Pancreas (tissue), 10 donors: ENCODE measurements at places on chromosomes 2 and 18. TPM values are rescaled to one million over a fixed set of nuclear protein-coding genes. Genes with fewer than 3 reads are reported as not detected.

- no peak for DNase-seq
- no peaks in the 10 kb centered on the region for H3K4me1 ChIP-seq
- H3K36me3 ChIP-seq: no peaks in the 10 kb centered on the region
- no peaks in the 10 kb centered on the region for H3K27me3 ChIP-seq
- H3K4me3 ChIP-seq: no peak overlapping the region
Measured at GRCh38 chr2:45758018-45758417, 106.5 kb downstream of the PRKCE start.

GRCh38 chr2:164717000-164717803, 95.9 kb upstream of the GRB14 start:
- no peak for DNase-seq
- no peaks in the 10 kb centered on the region for H3K36me3 ChIP-seq
- H3K27me3 ChIP-seq: no peaks in the 10 kb centered on the region
- peak overlapping the region; percentile 9 for H3K27ac ChIP-seq
- no peak overlapping the region for H3K4me3 ChIP-seq

GRCh38 chr2:46239847-46240181, 57.4 kb upstream of the EPAS1 start:
- no peak overlapping the region for H3K4me3 ChIP-seq
- no peaks in the 10 kb centered on the region for H3K36me3 ChIP-seq

DNA sequence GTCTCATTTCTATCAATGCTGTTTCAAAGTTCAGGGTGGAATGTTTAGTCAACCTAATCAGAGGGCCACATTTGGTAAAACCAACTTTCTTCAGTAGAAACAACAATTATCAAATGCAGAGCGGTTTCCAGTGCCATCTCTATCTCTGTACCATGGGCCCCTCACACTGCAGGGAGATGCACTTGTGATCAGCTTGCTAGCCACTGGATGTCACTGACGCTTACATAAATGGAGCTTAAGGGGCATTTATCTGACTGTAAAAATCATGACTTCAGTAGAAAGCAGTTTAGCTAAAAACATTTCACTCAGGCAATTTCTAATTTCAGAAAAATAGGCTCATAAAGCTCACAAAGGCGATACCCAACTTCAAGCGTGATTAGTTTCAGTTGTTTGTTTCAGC, 678.0 kb downstream of the ZEB2 start:
- no peak overlapping the region for H3K27ac ChIP-seq
- no peaks in the 10 kb centered on the region for H3K4me1 ChIP-seq
- no peak for DNase-seq

DNA sequence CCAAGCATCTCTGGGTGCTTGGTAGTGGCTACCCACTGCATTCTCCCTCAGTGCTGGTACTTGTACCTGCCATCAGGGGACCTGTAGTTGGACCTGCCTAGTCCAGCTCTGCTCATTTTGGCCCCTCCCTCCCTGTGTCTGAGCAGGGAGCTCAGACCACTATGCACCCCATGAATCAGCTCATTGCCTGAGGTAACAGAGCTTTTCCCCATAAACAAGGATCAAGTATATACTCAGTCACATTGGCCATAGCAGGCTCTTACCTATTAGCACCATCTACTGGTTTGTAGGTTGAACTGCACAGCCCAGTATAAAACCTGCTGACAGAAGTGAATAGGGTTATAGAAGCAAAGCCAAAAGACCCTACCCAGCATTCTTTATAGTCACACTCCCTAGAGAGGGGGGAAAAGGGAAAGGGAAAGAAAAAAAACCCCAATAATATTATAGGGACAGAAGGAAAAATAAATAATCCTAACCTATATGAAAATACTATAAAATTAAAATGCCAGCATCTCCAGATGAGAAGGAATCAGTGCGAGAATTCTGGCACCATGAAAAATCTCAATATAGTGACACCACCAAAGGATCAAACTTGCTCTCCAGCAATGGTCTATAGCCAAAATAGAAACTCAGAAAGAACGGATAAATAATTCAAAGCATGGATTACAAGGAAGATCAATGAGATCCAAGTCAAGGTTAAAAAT, 6.9 kb upstream of the FLACC1 start:
- H3K36me3 ChIP-seq: peaks cover 3% of the 10 kb centered on the region
- H3K4me3 ChIP-seq: no peak overlapping the region
- no peaks in the 10 kb centered on the region for H3K4me1 ChIP-seq
- no peak for DNase-seq

DNA sequence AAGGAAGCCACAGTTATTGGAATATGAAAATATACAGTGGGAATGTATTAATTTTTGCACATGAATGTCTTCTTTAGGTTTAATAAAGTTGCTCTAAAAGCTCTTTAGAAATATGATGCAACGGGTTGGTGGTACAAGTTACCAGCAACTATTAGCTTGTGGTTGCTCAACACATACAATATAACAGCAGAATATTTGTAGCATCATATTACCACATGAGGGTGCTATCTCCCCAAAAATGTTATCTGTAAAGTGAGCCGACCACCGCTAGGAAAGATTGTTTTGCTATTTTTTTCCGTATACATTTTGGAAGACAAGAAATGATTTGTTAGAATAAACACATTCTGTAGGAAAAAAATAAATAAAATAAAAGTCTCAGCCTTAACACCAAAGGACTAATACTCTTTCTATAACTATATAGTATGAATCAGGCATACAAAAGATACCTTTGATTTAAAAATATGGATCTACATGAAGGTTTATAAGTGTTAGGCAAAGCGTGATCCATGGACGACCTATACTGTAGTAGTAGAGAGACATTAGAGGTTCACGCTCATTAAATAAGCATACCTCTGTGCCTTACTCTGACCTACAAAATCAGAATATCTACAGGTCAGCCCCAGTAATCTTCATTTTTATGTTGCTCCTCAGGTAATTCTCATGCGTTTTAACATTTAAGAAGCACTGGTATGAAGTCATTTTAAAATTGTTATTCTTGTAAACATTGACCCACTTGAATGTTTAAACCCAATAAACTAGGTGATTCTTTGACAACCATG, 1110.6 kb upstream of the ACVR2A start:
- H3K4me3 ChIP-seq: no peak overlapping the region
- no peaks in the 10 kb centered on the region for H3K36me3 ChIP-seq
- DNase-seq: no peak
- H3K27ac ChIP-seq: no peak overlapping the region
- no peaks in the 10 kb centered on the region for H3K27me3 ChIP-seq

DNA sequence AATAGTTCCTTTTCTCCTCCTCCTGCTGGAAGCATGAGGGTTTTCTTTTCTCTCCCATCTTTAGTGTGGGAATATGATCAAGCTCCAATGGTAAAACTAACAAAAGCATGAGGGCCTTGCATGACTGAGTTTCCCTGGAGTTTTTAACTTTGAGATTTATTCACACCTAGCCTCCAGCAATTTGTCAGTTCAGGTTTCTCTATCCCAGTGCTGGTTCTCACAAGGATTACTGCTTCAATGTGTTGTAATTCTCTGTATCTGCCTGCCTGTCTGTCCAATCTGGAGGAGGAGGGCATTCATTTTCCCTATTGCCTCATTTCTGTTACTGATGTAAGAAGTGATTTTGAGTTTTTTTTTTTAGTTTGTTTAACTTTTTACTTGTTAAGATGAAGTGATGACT, 57.6 kb upstream of the RPRM start:
- H3K4me1 ChIP-seq: no peaks in the 10 kb centered on the region
- no peak for DNase-seq
- no peaks in the 10 kb centered on the region for H3K27me3 ChIP-seq

GRCh38 chr18:12046046-12046750, 47.4 kb upstream of the ANKRD62 start:
- no peak overlapping the region for H3K4me3 ChIP-seq
- no peaks in the 10 kb centered on the region for H3K27me3 ChIP-seq
- no peak for DNase-seq

DNA sequence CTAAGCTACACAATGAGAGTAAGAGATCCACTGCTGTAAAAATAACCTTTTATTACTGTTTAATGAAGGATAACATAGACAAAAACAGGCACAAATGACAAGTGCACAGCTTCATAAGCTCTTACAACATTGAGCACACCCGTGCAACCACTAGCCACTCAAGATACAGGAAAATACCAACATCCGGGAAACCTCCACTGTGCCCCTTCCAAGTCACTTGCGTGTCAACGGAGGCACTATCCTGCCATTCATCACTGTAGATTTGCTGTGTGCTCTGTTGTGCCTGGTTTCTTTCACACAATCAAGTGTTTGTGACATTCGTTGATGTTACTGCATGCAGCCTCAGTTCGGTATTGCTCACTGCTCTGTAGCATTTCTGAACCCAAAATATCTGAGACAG, 292.9 kb upstream of the MYT1L start:
- no peaks in the 10 kb centered on the region for H3K4me1 ChIP-seq
- no peaks in the 10 kb centered on the region for H3K27me3 ChIP-seq
- no peaks in the 10 kb centered on the region for H3K36me3 ChIP-seq
- no peak for DNase-seq
- no peak overlapping the region for H3K27ac ChIP-seq

DNA sequence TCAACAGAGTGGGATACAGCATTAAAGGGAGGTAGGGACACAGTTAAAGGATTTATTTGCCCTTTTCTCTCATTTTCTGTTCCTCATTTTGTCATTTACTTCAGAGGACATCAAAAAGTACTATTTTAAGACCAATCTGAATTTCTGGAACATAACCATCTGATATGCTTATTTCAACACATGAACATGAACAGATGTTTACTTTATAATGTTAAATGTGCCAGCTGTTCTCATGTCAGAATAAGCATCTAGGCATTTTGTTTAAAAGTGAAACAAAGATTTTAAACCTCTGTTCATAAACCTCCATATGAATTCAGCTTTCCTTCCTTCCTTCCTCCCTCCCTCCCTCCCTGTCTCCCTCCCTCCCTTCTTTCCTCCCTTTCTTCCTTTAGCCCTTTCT, 677.7 kb downstream of the CNTNAP5 start:
- H3K27me3 ChIP-seq: no peaks in the 10 kb centered on the region
- H3K36me3 ChIP-seq: no peaks in the 10 kb centered on the region
- H3K4me3 ChIP-seq: no peak overlapping the region
- no peak overlapping the region for H3K27ac ChIP-seq
- DNase-seq: no peak
- no peaks in the 10 kb centered on the region for H3K4me1 ChIP-seq

DNA sequence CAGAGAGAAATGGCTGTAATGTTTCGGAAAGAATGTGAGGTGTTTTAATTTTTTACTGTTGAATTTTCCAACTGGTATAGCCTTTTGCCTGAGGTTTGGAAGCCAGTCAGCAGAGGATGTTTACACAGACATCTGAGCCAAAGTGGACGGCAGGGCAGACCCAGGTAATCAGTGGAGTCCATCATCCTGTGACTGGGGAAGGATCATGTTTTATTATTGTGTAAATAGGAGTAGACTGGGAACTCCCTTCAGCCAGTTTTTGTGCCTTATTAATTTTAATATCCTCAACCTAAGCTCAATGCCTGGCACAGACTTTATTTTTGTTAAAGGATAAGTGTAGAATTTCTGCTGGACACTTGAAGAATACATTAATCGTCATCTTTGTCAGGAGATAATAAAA, 142.0 kb upstream of the GAREM1 start:
- no peak overlapping the region for H3K4me3 ChIP-seq
- H3K36me3 ChIP-seq: no peaks in the 10 kb centered on the region
- no peaks in the 10 kb centered on the region for H3K4me1 ChIP-seq

DNA sequence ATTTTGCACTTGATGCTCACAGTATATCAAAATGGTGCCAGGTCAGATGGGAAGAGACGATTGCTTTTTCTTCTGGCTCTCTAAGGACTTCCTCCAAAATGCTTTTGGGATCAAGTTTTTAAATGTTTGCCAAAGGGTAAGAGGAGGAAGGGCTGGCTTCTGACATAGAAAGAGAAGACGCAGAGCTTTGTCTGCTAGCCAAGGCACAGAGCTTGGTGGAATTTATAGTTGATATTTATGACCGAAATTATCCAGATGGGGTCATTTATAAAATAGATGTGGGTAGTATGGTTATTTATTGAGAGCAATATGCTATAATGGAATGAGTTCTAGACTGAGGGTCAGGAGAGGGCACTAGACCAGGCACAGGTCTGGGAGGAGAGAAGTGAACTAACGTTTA, 193.3 kb downstream of the FSHR start:
- no peaks in the 10 kb centered on the region for H3K36me3 ChIP-seq
- H3K4me1 ChIP-seq: no peaks in the 10 kb centered on the region
- no peak overlapping the region for H3K4me3 ChIP-seq
- DNase-seq: no peak
- H3K27me3 ChIP-seq: no peaks in the 10 kb centered on the region
- H3K27ac ChIP-seq: no peak overlapping the region

DNA sequence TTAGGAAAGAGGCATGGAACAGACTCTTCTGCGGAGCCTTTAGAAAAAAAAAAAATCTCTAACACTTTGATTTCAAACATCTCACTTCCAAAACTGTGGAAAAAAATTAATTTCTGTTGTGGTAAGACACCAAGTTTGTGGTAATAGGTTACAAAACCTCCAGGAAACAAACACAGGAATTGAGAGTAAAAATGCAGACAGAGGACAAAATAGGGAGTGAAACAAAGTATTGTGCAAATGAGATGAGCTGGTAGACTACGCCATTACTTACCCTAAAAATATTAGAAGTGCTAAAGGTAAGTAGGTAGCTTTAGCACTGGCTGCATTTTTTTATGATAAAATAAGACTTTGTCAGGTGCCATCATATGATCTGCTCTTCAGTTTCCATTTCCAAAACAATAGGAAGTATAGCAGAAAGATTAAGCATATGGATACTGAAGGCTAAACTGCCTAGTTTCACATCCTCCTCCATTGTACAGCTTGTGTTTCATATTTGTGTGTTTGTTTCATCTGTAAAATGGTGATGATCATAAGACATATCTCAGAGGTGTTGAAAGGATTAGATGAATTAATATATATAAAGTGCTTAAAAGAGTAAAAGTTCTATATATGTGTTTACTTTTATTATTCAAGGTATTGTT, 309.2 kb downstream of the NR4A2 start:
- H3K27me3 ChIP-seq: no peaks in the 10 kb centered on the region
- DNase-seq: no peak
- H3K4me1 ChIP-seq: no peaks in the 10 kb centered on the region

The ZC3H8 gene
- 3.2 TPM for total RNA-seq

The MC4R gene
- total RNA-seq: not detected

The FARSB gene
- total RNA-seq: 6.1 TPM

The CYRIA gene
- 1.3 TPM for total RNA-seq

The UGT1A10 gene
- not detected for total RNA-seq

The FOXD4L1 gene
- not detected for total RNA-seq

The RAB6C gene
- total RNA-seq: not detected
